Activated T-cell treated with anti-CD3 and anti-CD28 coated beads, Interleukin-2, amount 50 U/mL, for 4 hours (primary cell): ENCODE measurements at places on chromosomes 12 and 14. TPM values are rescaled to one million over a fixed set of nuclear protein-coding genes. Genes with fewer than 3 reads are reported as not detected.

Gene ESR2
- 4.5 TPM for total RNA-seq

Gene TNS2
- 2.1 TPM for total RNA-seq

Gene DIO2
- not detected for total RNA-seq

Gene PLEK2
- total RNA-seq = 1.8 TPM

Gene TEAD4
- 4.1 TPM for total RNA-seq

Gene RPL10L
- total RNA-seq = not detected

Gene SMIM41
- total RNA-seq = not detected

Gene E2F7
- 1.6 TPM for total RNA-seq

Gene INSM2
- not detected for total RNA-seq

DNA sequence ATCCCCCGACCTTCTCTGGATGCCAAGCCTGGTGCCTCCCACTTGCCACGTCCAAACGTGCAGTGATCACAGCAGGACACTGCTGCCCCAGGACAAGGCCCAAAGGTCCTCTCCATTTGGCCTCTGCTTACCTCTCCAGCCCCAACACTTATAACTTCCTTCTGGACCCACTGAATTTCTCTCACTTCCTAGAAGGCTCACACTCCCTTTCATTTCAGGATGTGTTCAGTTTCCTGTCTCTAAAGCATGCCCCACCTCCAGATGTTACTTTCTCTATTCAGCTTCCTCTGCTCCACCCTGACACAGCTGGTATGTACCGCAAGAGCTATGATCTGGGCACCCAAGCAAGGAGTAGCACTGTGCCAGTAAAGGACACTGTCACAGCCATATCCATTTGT is 33.0 kb downstream of the CDKL1 start:
- DNase-seq = peak; percentile 21

DNA sequence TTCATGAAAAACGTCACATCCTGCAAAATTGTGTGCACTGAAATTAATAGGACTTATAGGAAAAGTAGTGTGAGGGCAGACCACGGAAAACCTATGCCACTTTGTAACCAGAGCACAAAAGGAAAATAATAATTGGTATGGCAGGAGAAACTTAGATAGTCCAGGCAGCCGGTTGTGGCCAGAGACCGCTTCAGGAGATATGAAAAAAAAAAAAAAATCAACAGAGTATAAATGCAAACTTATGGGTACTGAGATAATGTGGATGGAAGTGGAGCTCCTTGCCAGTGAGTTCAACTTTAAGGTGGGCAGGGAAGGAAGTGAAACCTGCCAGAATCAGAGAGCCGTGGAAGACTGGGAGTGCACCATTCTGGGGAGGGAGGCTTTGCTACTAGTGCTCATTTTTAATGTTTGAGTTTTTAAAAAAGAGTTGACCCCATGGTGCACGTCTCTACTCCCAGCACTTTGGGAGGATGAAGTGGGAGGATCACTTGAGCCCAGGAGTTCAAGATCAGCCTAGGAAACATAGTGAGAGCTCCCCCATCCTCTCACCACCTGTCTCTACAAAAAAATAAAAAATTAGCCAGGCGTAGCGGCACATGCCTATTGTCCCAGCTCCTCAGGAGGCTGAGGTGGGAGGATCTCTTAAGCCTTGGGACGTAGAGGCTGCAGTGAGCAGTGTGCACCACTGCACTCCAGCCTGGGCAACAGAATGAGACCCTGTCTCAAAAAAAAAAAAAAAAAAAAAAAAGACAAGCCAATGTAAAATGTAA is 34.3 kb upstream of the METAP2 start:
- DNase-seq = no peak

GRCh38 chr14:94638339-94638738 is 26.1 kb downstream of the SERPINA3 start:
- DNase-seq = no peak

DNA sequence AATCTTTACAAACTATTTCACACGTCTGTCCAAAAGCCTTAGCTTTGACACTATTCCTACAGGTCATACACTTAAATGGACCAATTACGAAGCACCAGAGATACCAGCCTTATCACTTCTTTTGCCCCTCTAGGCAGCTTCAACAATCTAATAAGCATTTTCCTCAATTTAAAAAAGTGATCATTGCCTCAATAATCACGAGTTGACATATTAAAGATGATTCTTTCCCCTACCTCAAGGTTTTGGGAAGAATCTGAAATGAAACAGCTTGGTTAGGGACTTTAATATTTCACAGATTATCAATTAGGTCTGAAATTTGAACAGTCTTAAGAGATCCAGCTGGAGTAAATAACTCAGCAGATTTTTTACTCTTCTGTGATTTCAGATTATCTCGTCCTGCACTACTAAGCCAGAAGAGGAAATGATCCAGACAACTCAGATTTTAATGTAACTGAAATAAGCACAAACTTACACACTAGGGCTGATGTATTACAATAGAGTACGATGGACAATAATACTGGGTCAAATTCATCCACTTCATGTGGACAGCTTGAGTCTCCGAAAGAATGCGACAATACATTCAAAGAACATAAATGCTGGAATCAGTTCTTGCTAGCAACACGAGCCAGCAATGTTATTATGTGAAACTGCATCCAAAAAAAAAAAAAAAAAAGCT is 15.9 kb downstream of the UBE2N start:
- no peak for DNase-seq

DNA sequence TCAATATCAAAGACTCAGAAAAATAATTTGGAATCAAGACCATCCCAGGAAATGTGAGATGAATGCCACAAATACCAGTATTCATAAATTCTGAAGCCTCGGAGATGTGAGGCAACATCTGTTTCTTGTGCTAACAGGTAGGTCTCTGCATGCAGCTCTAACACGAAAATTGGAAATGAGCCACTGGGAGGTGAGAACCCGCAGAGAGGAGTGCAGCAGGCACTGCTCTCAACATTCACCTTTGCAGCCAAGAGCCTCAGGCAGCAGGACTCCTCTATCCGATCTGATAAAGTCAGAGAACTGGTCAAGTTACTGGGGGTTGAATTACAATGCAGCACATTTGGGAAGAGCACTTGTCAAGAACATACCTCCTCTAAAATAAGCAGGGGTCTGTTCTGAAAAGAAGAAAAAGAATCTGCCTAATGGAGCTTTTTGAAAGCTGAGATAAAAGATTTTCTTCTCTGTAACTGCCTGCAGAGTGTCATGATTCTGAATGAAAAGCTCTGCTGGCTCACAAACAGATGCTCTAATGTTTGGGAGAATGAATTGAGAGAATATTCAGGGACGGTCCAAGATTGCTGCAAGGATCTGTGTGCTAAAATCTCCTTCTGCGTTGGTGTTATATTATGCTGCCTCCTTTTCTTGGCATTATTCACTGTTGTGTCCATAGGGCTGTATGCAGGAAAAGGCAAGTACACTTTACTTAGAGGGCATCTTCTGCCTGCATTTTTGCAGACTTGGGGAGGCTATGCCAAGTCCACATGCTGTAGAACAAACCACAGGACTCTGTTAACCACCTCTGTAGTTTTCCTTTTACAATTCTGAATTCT is 209.6 kb upstream of the KRR1 start:
- no peak for DNase-seq

DNA sequence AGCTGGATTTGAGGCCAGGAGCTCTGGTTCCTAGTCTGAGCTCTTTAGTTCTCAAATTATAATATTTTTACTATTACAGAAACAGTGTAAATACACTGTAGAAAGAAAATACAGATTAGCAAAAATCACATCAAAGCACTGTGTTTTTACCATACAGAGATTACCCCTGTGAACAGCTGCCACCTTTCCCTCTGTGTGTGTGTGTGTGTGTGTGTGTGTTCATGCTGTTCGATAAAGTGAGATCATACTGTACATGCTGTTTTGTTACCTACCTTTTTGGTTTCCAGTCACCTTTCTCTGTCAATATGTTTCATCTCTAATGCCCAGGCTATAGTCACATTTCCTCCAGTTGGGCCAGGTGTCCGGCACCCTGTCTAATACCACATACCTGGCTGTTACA is 26.9 kb downstream of the MVK start:
- no peak for DNase-seq

GRCh38 chr12:55842681-55843429 is at the start of gene MMP19:
Gene MMP19 (minus strand): TSS chr12:55842936. CDS start chr12:55842830, 106 bp downstream.
- no peak for DNase-seq

- no peak for DNase-seq
These were observed 226.4 kb downstream of the GLT1D1 start for GRCh38 chr12:129079719-129080118.

GRCh38 chr12:1605129-1606020 is 11.0 kb upstream of the FBXL14 start:
- DNase-seq = peak; percentile 47

DNA sequence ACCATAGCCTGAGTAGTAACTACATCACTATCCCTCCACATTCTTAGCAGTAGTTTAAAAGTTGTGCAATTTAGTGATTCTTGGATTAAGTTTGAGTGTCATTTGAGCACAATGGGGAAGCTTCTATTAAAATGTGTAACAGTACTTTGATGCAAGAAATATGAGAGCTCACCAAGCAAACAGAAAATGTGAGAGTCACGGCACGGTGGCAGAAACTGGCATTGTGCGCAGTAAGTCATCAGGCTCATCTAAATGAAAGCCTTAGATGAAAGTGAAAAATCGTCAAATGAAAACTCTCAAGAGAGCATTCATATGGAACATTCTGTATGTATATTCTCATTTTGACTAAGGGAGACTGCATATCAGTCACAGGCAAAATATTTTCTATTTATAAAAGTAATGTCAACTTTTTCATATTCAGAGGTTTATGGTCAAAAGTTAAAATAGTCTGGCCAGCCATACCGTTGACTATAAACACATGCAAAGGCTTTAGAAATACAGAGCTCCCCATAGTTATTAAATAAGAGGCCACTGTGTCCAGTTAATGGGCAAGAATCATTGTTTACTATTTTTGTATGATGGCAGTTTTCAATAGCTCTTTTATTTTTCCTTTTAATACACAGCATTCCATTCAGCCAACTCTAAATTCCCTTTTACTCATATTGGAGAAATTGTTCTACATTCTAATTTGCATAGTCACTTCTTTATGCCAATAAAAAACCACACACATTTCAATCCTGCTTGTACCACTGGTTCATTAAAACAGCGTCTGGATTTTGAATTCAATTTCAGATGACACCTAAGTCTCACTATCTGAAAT is 167.9 kb downstream of the PRKD1 start:
- DNase-seq = no peak

DNA sequence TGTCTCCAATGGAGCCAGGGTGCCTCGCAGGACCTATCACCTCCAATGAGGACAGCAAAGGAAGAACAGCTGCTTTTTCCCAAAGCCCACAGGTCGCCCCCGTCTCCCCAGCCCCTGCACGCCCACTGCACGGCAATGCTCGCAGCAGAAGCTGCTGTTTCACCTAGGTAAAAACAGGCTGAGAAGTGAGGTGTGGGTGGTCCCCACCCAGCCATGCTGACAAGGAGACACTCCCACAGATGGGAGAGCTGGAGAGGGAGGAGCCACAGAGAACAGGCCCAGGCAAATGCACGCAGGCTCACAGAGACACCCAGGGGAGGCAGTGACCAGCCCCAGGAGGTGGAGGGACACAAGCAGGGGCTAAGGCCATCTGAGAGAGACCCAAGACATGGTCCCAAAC is 10.4 kb downstream of the CFAP73 start:
- DNase-seq = no peak

DNA sequence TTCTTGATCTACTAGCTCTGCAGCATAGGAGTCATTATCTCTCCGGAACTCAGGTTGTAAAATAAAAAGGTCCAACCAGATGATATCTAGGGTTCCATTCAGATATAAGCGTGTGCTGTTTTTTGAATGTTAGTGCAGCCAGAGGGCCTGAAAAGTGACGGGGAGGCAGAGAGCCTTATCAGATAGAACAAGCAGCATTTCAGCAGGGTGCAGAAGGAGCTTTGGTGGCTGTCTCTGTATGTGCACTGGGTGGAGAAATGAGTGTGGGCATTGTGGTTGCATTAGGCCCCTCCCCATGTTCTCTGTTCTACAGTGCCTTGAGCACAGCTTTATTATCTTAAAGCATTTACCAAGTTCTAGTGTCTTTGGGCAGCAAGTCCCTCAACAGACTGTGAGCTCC is 275.1 kb downstream of the NRXN3 start:
- no peak for DNase-seq

DNA sequence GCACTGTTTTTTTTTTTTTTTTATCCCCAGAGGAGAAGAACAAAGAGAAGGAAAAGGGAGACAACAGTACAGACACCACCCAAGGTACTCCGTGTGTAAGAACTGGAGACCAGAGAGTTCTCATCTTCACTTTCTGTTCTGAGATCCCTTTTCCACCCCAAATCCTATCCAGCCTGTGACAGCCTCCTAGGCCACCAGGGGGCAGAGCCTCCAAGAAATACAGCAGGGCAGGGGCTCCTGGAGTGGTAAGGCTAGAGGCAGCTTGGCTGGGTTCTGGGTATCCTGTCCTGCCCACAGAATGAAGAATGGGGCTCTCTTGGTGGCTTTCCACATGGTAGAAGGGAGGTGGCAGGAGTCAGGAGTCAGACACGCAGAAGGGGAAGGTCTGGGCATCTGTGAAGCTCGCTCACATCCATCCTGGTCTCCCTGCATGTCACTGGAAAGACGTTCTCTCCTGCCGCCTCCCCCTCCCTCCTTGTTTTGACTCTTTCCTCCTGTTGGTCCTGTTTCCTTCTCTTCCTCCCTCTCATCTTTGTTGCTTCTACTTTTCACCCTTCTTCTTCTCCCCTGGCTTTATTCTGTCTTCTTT is 12.0 kb downstream of the CLSTN3 start:
- peak; percentile 51 for DNase-seq

DNA sequence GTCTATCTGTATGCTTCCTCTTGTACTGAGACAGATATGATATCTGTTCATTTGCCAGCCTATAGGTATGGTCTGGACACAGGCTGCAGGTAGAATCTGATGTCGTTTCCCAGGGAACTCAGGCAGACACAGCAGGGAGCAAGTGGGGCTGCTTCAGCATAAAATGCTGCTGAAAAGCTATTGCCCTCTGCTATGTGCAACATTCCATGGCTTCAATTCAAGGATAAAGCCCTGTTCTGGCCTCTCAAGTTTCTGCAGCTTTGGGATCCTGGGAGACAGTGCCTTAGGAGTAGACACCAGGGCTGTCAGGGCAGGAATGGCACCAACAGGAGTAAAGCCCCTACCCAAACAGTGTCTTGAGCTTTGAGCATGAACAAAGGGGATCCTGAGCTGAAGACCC is 173.5 kb downstream of the SLC41A2 start:
- no peak for DNase-seq

DNA sequence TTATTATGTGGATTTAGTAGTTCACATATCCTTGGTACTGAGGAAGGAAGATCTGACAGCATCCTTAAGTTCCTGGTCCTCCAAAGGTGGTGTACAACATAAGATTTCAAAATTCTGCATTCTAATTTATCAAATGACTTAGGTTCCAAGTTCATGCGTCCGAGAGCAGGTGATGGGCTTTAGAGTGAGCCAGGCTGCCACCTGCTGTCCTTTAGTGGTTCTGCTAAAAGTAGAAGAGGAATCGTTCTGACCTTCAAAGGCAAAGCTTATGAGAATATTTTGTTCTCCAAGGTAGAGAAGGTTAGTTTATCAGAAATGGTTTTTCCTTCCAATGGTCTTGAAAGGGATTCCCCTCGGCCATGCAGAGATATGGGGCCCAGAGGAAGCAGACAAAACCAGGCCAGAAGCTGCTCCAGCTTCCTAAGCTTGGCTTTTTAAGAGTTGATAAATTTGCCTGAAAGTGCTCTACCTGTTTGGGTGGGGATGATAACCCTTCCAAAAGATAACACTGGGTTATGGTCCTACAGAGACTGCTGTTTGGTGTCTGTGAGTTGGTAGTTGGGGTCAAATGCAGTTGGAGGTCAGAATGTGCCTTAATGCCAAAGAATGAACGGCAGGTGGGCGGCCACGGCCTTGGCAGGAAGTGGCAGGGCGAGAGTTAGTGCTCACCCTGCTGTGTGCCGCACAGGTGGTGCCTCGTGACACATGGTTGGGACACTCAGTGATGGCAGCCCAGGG is 29.1 kb upstream of the LRTM2 start:
- peak; percentile 64 for DNase-seq
